Diencephalon (tissue), 1 donor: ENCODE measurements at places on chromosomes 2 and 18. TPM values are rescaled to one million over a fixed set of nuclear protein-coding genes. Genes with fewer than 3 reads are reported as not detected.

SSB gene
- total RNA-seq: 117 TPM

C1GALT1C1L gene
- total RNA-seq: 0.92 TPM

HADHB gene
- 58.1 TPM for total RNA-seq

MEP1B gene
- 0.23 TPM for total RNA-seq

CDK5R2 gene
- 13.4 TPM for total RNA-seq

NCKAP1 gene
- total RNA-seq: 217 TPM

EMX1 gene
- total RNA-seq: not detected

SRSF7 gene
- 111 TPM for total RNA-seq

SH2D6 gene
- total RNA-seq: 0.23 TPM

DUSP19 gene
- 10.6 TPM for total RNA-seq
